ENCODE measurements at places on chromosomes 3 and 15.

DNA sequence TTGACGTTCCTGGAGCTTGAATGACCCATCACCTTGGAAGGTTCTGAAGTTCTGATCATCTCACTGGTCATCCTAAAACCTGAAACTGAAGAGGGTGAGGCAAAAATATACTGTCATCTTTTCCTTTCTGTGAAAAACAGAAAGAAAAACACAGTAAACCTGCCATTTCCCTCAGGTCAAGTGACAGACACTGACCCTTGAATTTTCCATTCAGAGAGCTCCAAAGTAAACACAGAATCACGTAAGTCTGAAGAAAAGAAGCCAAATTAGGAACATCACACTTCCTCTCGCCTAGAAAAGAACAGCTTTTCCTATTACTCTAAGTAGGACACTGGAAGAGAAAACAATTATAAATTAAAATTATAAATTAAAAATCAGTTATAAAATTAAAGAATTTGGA is 78.7 kb upstream of the TGFBR2 start:
- no peak for DNase-seq

DNA sequence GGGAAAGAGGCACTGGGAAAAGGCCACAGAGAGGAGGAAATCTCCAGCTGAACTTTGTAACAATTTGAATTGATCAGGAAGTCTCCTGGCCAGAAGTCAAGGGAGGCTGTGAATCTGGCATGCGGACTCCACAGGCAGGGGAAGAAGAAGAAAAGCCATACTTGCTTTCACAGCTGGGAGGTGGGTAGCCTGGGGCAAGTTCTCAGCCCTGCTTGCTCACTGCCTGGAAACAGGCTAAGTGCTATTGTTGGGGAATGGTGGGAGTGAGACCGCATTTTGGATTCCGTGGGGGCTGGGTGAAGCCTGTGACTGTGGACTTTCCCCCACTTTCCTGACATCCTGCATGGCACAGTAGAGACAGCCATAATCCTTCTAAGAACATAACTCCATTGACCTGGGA is 168.8 kb upstream of the CD96 start:
- no peak for DNase-seq

- DNase-seq = no peak
These were observed 10.7 kb downstream of the KIF23 start for GRCh38 chr15:69424748-69425413.

DNA sequence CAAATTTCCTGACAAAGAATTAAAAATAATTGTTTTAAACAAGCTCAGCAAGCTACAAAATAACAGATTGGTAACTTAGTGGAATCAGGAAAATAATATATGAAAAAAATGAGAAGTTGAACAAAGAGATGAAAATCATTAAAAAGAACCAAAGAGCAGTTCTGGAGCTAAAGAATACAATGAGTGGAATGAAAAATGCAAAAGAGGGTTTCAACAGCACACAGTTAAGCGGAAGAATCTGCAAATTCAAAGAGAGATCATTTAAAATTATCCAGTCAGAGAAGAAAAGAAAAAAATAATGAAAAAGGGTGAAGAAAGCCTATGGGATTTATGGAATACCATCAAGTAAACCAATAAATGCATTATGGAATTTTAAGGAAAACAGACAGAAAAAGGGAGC is 6.2 kb upstream of the GABRR3 start:
- DNase-seq = no peak

DNA sequence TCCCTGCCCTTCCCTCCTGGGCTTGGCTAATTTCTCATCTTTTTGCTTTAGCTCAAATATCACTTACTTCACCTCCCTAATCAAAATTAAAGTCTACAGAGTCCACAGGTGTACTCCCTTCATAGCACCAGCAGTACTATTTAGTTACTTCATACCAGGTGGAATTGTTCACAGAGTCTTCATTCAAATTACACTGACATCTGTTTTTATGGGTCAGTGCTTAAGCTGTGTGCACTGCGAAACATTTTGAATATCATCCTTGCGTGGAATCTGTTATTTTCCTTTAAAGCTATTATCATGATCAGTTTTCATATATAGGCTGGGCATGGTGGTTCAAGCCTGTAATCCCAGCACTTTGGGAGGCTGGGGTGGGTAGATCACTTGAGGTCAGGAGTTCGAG is 2.7 kb upstream of the SERF2 start:
- DNase-seq = no peak

GRCh38 chr3:195032106-195032759 is 238.7 kb downstream of the XXYLT1 start:
- no peak for DNase-seq
